RWPE1 (cell line): ENCODE measurements at places on chromosomes 12 and 14.
A peak's percentile ranks its signal among the peaks of the same experiment; 100 is the strongest.

DNA sequence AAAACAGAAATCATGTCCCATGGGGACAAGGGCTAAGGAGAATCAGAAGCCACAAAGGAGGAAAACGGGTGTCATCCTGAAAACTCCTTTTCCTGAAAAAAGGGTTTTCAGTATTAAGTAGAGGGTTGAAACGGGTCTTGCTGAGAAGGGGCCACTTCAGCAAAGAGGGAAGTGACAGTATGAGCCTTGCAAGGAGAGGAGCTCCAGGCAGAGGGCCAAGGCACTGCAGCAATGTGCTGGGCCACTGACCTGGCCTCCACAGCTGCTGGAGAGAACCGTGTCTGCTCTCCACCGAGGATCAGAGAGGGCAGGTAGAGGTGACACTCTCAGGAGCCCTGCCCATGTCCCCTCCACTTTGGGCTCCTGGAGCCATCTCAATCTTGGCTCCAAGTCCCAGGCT, 103.3 kb downstream of the NCOR2 start:
- DNase-seq = no peak

DNA sequence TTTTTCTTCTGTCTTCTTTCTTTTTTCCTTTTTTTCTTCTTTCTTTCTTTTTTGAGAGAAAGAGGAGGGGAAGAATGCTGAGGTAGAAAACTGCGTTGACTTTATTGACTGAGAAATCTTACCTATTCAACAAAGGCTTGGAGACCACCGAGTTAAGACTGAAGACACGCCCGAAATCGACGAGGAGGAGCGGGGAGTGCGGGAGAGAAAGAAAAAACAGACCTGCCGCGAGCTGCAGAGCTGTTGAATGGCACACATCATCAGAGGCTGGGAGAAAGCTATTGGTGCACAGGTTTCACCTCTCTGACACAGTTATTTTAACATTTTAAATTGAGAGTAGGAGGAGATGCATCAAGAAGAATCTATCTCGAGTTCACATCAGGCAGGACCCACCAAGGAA, 5.1 kb downstream of the ASCL1 start:
- no peak for DNase-seq

GRCh38 chr12:53810950-53811349, 59.2 kb upstream of the CISTR start:
- no peak for DNase-seq

GRCh38 chr12:111413442-111414086, 7.8 kb downstream of the SH2B3 start:
- no peak for DNase-seq

GRCh38 chr14:102878970-102879460, 43.4 kb upstream of the AMN start:
- DNase-seq = no peak

GRCh38 chr12:82852529-82852928, 165.8 kb downstream of the TMTC2 start:
- no peak for DNase-seq

- no peak for DNase-seq
Observed at GRCh38 chr14:51877810-51878209, 17.4 kb downstream of the GNG2 start.

- no peak for DNase-seq
Observed at GRCh38 chr12:27554421-27555186, 30.6 kb downstream of the PPFIBP1 start.

DNA sequence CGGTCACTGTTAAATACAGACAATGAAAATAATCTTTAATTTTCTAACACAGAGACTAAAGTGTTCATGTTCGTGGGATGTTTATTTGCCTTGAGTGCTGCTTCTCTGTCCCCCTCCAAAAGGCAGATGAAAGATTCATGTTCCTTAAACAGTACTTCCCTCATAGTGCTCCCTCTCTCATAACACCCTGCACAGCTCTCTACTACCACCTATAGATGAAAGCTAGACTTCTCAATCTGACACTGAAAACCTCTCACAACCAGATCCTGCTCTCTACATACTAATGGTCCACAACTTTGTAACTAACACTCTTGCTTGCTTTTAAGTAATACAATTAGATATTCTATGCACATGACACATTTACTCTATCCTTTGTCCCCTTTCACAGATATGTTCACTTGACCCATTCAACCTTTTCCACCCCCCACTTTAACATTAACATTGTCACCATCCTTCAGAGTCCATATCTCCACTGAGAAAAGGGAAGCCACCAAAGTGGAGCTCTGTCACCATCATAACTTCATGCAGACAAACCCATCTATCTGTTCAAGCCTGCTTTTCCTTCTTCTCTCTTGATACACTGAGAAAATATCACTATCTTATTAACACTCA, 266.4 kb upstream of the USP15 start:
- peak; percentile 20 for DNase-seq

- DNase-seq = no peak
Observed at GRCh38 chr12:16325426-16325825, 22.0 kb upstream of the MGST1 start.

DNA sequence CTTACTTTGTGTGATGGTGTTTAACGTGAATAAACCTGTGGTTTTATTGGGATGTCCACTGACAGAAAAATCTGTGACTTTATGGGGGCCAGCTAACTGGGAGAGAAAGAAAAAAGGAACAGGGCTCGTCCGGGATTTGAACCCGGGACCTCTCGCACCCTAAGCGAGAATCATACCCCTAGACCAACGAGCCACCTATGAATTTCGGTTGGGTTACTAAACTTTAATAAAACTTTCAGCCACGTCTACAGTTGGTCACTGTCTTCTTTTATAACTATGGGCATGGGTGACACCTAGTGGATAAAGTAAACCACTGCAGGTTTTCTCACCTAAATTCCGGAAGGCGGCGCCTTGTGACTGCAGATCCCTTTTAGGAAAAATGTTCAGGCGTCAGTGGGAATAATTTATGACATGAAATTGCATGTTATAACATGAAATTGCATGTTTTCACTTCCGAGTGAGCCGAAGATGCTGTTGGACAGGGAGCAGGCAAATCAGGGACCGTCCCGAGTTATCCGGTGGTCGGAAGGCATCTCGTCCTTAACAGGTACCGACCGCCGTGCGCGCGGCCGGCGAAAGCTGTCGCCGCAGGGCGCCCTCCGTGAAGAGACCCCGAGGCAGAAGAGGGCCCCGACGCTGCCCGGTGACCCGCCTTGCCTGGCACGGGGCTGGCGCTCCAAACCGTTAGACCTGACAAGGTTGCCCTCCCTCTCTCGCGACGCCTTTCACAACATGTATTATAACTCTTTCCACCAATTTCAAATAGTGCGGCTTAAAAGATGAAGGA, 18.2 kb upstream of the RNASE12 start:
- DNase-seq = peak; percentile 76

- DNase-seq = peak; percentile 65
Observed at GRCh38 chr12:55720894-55721444, 776 bp downstream of the RDH5 start.

DNA sequence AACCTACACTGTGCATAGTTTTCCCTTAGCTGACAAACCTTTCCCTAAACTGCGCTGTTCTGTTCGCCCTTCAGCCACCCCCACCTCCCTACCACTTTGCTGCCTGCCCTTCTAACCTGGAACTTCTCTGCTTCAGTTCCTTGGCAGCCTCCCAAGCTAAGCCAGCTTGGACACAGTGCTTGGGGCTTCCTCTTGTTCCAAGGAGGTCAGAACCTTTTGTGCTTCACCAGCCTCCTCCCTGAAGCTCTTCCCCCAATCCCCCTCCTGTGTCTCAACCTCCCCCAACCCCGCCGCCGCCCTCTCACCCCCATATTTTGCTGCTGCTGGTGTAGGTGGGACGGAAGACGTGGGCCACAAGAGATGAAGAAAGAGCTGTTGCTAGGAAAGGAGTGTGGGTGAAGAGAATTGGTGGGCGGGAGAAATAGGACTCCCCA, 8.1 kb upstream of the RIC8B start:
- no peak for DNase-seq

- DNase-seq = no peak
Observed at GRCh38 chr12:6853626-6854025, 1.7 kb downstream of the USP5 start.

GRCh38 chr12:94805749-94806529, 155.6 kb upstream of the TMCC3 start:
- no peak for DNase-seq

DNA sequence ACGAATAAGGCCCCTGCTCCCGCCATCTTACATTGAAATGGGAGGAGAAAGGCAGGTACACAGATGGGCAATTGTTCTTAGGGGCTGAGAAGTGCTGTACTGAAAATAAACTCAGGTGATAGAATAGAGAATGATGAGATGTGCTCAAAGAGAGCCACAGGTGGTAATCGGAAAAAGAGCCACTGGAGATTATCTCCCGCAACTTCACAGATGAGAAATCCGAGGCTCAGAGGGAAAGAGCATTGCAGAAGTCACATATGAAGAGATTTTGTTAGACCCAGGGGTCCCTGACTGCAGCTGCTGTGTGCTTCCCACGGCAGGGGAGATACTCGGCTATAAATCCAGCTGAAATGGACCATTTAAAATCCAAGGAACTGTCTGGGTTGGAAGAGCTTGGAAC, 73.7 kb downstream of the PRIMA1 start:
- DNase-seq = no peak

DNA sequence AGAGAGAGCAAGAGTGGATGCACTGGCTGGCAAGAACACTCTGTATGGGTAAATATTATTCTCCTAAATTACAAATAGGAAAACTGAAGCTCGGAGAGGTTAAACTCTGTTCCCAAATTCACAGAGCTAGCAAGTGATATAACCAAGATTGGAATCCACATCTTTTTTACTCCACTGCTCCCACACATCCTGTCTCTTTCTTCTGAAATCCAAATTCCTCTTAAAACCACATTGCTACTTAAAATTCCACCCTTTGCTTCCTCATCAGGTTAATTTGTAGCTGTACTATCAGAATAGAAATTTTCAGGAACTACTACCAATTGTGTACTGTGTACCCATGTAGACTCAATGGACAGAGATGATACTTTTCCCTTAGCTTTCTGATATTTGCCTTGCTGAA, 74.4 kb downstream of the ARMH4 start:
- no peak for DNase-seq

GRCh38 chr14:101230851-101231550, 327.5 kb upstream of the RTL1 start:
- no peak for DNase-seq

DNA sequence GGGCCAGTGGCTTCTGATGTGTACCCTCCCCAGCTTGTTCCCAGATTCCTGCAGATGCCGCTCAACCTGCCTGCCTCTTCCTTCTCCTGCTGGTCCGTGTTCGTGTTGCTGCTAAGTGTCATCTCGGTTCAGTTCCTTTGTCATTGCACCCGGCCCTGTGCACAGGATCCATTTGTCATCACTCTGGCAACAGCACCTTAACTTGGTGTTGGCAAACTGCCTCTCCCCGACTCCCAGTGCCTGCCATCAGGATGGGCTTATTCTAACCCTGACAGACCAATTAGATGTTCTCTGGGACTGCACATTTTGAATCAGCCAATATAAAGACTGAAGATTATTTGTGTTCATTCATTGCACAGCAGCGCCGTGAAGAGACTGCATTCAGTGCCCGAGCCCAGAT, 73.3 kb downstream of the CCDC92 start:
- DNase-seq = no peak

DNA sequence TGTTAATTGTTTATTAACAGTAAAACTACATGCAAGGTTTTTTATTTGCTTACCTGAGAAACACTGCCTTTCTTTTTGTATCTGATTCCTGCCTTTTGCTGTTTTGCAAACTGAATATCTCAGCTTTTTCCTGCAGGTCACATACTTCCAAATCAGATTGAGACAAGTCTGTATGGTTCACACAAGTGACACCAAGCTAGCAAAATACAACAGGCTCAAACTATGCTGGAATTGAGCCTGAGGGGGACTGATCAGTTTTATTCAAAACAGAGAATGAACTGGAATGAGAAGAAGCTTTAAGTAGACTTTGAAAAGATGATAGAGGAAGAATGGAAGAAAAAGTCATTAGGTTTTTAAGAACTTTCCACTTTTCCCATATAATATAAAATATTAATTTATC, 12.2 kb upstream of the CDK17 start:
- no peak for DNase-seq

DNA sequence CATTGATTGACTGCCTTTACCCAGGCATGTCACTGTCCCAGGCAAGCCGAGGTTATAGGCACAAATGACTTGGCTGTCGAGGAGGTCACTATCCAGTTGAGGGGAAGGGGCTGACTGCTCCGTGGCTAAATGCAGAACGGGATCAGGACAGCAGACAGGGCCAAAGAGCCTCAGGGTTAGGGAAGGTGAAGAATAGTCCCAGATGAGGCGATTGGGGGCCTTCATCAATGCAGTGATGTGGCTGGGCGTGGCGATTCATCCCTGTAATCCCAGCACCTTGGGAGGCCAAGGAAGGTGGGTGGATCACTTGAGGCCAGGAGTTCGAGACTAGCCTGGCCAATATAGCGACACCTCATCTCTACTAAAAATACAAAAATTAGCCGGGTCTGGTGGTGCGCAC, 10.7 kb upstream of the GLT1D1 start:
- no peak for DNase-seq

DNA sequence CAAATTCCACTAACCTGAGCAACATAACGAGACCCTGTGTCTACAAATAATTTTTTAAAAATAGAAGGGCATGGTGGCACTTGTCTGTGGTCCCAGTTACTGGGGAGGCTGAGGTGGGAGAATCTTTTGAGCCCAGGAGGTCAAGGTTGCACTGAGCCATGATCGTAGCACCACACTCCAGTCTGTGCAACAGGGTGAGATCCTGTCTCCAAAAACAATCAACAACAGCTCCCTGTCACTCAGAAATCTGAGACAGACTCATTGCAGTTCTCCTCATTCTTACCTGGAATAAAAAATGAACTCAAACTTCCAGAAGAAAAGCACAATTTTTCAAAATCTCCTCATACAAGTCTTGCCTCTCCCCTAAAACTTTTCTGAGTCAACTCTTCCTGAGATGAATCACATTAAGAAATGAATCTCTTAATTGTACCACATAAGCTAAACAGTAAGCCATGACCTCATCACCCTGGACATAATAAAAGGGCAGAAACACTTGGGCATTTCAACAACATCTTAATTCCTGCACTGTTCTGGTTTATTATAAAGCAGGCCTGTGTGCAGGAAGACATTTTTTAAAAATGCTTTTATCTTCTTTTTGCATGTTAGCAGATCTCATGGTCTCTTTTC, 214.3 kb upstream of the CDKN3 start:
- peak; percentile 57 for DNase-seq

DNA sequence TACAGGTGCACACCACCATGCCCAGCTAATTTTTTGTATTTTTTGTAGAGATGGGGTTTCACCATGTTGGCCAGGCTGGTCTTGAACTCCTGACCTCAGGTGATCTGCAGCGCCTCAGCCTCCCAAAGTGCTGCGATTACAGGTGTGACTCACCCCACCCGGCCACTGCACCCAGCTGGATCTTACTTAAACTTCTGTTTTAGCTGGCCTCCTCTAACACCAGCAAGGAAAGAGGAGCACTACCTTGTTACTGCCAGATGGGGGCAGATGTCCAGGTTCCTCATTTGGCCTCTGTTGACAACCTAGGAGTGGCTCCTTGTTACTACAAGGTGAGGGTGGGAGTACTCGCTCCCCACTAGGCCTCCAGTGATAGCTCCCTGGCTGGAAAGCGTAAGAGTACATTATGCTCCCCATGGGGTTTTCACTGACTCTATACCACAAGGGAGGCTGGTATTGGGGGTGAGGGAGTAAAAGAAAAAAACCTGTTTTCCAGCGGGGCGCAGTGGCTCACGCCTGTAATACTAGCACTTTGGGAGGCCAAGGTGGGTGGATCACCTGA, 13.2 kb upstream of the ARF6 start:
- DNase-seq = no peak

- DNase-seq = no peak
Observed at GRCh38 chr12:2984698-2985097, 25.5 kb downstream of the TEAD4 start.
